ENCODE measurements at places on chromosomes 13 and 19.

DNA sequence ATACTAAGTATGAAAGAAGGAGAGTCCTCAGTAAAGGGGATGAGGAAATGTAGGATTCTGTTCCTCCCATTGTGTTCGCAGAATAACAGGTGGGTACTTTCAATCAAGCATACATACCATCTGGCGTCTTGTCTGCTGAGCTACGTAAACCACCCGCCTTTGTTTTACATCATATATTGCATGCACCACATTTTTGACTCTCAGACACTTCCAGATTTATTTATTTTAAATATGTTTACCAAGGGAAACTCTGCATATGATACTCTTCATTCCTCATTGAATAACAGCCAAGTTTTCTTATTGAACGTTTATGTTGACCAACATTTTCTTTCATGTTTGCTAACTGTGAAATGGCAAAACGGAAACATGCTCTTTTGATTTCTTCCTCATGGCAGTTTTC is 174.1 kb downstream of the FGF14 start:
- no peak for DNase-seq

DNA sequence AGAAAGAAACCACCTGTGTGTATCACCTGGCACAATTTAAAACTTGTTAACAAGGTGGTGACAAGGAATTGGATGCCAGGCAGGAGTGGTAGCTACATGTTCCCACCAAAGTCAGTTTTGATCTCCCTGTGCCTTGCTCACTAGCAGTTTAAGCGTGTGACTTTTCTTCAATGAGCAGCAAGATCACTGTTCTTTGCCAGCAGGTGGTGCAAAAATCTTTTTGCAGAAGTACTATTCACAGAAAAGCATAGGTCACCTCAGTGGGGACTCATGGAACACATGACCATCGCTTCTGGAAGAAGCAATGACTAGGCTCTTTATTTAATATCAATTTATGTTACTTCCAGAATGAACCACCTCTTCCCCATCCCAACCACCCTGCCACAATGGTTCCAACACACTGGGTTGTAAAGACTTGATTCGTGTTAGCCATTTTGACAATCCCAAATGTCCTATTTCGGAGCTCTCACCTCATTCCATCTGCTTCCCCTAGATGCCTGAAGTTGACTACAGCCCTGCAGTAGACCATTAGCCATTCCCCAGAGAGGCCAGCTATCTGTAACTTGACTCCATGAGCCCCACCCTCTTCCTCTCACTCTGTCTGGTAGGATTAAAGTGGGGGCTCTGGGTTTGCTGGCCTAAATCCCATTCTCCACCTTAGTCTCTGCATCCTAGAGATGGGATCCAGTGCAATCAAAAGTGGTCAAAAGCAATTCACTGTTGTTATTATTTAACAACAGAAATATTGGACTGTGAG is 59.1 kb upstream of the TNFRSF19 start:
- DNase-seq, result no peak

- no peak for DNase-seq
Observed at GRCh38 chr13:104975272-104975671, 1560.2 kb downstream of the EFNB2 start.

GRCh38 chr13:49653478-49653877 is 25.2 kb downstream of the ARL11 start:
- DNase-seq, result no peak

- DNase-seq, result no peak
Observed at GRCh38 chr19:11261971-11262839, at the start of gene DOCK6. DOCK6 (minus strand) TSS chr19:11262524; CDS start chr19:11262440, 84 bp downstream.

GRCh38 chr13:84399320-84400085 is 517.2 kb upstream of the SLITRK1 start:
- DNase-seq, result no peak

DNA sequence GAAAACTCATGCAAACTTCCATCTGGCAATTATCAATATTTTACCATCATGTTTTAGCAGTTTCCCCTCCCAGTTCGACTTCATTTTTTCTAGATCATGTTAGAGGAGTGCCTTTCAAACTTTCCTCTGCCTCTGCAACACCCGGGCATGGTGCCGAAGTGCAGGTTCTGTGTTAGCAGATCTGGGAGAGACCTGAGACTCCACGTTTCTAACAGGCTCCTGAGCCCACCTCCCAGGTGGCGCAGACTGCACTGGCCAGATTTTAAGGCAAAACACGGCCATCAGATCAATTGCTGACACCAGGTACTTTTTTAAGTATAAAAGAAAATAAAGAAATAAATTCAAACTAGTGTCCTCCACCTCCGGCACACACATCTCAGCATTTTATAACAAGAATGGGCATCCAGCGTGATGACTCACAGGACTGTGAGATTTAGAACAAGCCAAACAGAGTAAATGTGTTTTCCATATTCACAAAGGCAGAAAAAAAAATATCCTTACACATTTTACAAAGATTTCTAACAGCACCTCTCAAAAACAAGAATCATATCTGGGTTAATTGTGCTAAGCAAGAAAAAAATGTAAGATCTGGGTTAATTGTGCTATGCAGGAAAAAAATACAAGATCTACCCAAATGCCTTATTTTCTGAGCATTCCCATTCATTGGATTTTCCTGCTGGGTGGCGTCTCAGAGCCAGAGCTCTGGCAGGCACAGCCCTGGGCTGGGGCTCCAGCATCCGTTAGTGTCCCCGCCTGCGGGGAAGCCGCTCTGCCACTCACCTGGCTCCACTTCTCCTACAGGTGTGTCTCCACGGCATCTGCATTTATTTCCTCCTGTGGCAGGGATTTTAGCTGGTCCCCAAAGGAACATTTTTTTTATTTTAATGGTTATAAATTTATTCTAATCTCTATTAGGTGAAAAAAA is 127.9 kb upstream of the SOX1 start:
- DNase-seq, result no peak

DNA sequence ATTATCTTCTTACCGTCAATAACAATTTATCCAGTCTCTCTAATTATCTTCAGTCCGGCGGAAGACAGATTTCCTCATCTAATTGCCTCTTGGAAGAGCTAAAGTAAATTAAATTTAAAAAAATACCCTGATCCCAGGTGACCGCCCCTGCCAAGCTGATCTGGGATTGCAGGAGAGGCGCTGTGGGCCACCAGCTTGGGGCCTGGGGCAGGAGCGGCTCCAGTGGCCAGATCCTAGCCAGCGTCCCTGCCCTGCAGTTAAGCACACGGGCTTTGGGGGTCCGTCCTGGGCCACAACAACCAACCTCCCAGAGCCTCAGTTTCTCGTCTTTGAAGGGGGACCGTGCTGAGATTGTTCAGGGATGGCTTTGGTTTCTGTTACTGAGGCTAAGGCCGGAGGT is 12.4 kb upstream of the TMEM255B start:
- no peak for DNase-seq

DNA sequence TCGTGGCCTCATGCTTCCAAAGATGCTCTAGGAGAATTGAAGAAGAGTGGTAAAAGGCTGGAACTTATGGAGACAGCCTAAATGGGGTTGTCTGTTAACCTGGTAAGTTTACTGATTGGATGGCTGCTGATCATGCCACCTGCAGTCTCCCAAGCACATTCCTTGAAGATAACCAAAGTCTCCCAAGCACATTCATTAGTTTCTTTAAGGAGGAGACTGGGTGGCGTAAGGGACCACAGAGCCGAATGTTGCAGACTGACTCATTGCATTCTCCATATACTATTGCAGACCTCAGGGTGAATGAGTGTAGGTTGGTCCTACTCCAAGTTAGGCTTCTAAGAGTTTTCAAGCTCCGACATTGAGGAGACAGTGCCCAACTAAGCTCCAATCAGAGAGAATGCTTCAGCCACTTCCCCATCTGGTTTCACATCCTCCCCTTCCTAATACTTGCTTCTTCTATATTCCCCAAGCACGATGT is at the start of gene IGFL3:
Gene IGFL3 (minus strand): TSS at position 51 of the 478 bp plus-strand sequence. CDS start 39 bp downstream, at position 12.
- no peak for DNase-seq

DNA sequence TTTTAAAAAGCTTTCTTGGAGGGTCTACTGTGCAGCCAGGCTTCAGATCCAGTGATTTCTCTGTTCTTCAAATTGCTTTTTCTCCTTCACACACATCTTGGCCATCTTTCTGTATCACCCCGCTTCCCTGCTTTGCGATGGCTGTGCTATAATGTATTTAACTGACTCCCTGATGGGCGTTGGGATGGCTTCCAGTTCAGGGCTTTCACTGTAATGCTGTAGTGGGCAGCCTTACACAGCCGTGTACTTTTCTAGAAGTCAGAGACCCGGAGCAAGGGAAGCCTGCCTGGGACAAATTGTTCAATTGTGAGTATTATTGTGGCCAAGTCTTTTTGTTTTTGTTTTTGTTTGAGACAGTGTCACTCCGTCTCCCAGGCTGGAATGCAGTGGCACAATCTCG is 19.4 kb upstream of the PAK4 start:
- DNase-seq, result no peak

- no peak for DNase-seq
Observed at GRCh38 chr19:34961775-34962686, 2.0 kb downstream of the ZNF792 start.

GRCh38 chr13:28327373-28328270 is 167.3 kb downstream of the FLT1 start:
- DNase-seq, result no peak

DNA sequence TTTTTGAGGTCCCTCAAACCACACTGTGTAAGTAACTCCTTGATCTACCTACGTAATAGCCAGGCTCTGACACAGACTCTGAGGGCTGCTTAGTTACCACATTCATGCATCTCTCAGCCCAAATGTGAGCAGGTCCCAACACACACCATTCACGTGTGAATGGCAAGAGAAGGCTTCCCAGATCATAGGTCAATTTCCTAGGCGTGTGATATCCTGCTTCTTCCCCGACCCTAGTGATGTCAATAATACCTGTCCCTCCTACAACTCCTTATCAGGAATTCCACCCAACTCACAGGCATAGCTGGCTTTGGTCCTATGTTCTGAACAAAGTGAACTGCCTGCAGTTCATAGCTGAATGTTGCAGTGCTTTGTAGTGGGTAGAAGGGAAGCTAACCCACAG is 334.5 kb downstream of the RFC3 start:
- DNase-seq, result no peak
